ENCODE measurements at places on chromosomes 11 and 22.

DNA sequence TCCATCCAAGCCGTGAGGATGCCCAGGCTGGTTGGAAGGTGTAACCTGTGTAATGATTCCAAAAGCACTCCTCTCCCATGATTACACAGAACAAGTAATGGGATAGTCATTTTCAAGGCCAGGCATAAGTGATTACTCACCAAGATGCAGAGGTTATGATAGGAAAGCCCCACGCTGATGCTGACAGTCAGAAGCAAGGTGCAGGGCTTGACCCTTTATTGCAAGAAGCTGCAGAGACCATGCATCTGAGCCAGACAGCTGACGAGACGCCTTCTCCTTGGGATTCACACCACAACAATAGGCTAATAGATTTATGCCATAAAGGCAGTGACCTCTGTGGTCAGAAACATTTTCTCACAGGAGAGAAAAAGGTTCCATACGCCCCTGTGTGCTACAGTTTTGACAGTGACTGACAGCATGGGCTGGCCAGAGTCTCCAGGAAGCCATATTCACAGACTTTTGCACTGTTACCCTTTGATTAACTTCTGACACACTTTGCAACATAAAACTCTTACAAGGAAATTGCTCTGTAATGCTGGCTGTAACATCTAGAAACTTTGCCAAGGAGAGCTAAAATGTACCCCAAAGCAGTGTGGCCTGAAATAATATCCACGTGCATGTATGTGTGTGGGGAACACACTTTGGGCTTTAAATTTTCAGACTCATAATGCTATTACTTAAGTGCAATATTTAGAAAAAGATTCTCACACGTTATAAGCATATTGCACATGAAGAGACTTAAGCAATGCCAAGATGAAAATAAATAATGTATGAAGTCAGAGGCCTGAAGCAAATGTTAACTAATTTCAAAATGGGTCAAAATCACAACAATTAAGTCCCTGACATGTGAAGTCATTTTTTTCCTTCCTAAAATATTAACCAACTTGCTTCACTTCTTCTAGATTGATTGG lies 1079.0 kb upstream of the TENM4 start:
- no peak for DNase-seq

GRCh38 chr22:23827351-23827995 lies 11.3 kb downstream of the DERL3 start:
- no peak for DNase-seq

DNA sequence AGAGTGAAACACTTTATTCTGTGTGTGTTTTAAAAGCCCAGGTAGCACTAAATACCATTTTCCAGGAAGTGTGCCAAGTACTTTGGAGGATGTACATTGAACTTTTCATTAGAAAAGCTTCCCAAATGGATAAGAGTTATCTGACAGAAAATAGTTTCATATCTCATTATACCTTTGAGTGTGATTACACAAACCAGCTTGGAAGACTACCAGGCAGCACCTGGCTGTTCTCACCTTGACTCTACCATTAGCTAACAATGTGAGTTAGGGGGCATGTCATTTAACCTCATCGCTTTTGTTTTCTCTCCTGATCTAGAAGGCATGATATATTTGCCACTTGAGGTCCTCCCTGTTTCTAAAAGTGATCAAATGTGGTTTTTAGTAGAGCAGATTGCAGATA lies 50.2 kb downstream of the GRM5 start:
- no peak for DNase-seq

DNA sequence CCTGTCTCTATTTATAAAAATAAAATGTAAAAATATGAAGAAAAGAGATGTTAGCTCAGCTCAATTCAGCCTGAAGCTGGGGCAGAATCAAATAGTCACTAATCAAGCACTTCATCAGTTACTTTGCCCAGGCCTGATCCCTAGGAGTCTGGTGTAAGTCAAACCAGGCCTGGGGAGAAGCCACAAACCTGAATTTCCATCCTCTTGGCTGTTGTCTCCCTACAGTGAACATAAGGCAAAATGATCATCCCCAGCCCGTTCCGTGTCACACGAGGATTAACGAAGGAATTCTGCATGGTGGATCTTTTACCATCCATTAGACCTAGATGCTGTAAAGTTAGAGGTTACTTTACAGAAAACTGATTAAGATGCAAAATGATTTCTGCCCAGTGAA lies 6.5 kb upstream of the NAALADL1 start:
- no peak for DNase-seq

DNA sequence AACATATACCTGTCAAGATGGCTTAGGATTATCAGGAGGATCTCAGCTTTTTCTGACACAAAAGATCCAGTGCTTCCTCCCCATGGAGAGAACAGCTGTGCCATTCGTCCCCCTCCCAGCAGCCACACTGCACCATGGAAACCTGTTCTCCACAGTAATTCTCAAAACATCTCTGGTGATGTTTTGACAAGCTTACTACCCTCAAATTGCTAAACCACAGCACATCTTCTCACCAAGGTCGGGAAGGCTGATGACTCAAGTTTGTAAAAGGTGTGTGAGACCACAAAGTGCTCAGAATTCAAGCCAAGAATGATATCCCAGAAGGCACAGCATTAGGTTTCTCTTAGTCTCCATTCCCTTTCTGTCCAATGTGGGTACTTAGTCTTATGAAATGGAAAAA lies 3.9 kb upstream of the RAB38 start:
- no peak for DNase-seq

GRCh38 chr11:45301537-45302246 lies 15.6 kb upstream of the SYT13 start:
- no peak for DNase-seq

- DNase-seq, result no peak
Measured at GRCh38 chr22:49951000-49951677, 9.4 kb upstream of the PIM3 start.

- no peak for DNase-seq
Measured at GRCh38 chr11:127805771-127806170, 781.6 kb downstream of the ETS1 start.

- DNase-seq, result no peak
Measured at GRCh38 chr11:59141673-59142460, 789 bp upstream of the FAM111A start.

DNA sequence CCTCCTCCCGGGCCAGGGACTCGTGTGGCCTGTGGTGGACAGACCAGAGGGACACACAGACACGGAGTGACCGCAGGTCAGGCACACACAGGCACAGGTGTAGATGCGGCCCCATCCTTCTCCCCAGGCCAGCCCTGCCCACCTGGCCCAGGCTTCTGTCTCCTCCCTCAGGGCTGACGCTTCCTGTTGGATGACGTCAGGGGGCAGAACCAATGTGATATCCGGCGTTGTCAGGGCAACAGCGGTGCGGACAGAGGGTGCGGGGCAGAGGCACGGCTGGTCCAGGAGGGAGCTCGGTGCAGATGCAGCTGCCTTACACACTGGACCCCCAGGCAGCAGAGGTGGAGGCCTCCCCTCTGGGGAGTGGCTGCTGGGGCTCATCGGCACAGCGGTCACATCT lies 2.9 kb upstream of the TUBGCP6 start:
- no peak for DNase-seq

GRCh38 chr11:59267196-59267595 lies 54.5 kb upstream of the MPEG1 start:
- no peak for DNase-seq

GRCh38 chr11:134562941-134563471 lies 151.0 kb upstream of the B3GAT1 start:
- DNase-seq, result no peak

GRCh38 chr11:5665746-5666401 lies 19.0 kb downstream of the TRIM5 start:
- no peak for DNase-seq

- DNase-seq, result no peak
Measured at GRCh38 chr22:26308467-26308866, 120.6 kb upstream of the ASPHD2 start.

DNA sequence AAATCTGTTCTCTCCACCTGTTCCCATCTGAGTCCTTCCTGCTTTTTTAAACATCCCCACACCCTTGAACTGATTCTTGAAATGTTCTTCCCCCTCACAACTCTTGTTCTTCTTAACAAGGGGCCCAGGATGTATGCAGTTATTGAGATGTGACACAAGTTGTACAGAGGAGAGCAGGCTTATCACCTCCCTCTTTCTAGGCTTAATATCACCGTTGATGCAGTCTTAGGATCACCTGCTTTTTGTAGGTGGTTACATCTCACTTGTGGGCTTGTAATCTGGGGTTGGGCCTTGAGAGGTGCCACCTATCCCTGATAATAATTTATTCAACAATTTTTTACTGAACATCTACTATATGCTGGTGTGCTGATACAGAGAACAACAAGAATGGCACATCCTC lies 6.2 kb downstream of the CRYBB3 start:
- DNase-seq, result no peak

- no peak for DNase-seq
Measured at GRCh38 chr11:102891736-102892135, 17.0 kb upstream of the MMP12 start.

GRCh38 chr11:1568441-1568911 lies 3.6 kb downstream of the DUSP8 start:
- DNase-seq, result no peak

GRCh38 chr11:129951201-129951865 lies 51.3 kb downstream of the PRDM10 start:
- DNase-seq, result no peak

GRCh38 chr11:58615559-58615958 lies 6.9 kb upstream of the CNTF start:
- no peak for DNase-seq

GRCh38 chr22:32534252-32535235 lies 59.9 kb downstream of the FBXO7 start:
- DNase-seq, result no peak

DNA sequence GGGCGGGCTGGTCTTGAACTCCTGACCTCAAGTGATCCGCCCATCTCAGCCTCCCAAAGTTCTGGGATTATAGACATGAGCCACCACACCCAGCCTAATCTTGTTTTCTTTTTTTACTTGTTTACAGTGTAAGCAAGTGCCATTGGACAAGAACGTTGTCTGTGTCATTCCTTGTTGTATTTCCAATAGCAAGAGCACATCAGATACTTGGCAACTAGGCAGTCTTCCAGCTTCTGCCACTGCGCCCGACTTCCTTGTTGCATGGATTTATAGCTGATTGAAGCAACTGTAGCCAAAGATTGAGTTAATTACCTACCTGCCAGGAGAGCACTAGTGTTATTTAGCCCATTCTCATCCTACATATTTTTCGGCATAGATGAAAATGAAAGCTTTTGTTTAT lies 3.1 kb upstream of the SGSM3 start:
- DNase-seq, result no peak

- no peak for DNase-seq
Measured at GRCh38 chr11:118857385-118857784, 26.3 kb upstream of the CXCR5 start.
